ENCODE measurements at places on chromosomes 7 and 10. TPM values are rescaled to one million over a fixed set of nuclear protein-coding genes. Genes with fewer than 3 reads are reported as not detected.

The SLC18A3 gene
- total RNA-seq, result not detected

The SPAG6 gene
- not detected for total RNA-seq

The FGFR2 gene
- total RNA-seq, result 9.2 TPM

The LRRTM3 gene
- total RNA-seq, result under 0.01 TPM

The GFRA1 gene
- 0.46 TPM for total RNA-seq

The DENND11 gene
- total RNA-seq, result 6.8 TPM

The PHF14 gene
- total RNA-seq, result 24.9 TPM

The ODAD2 gene
- total RNA-seq, result 1.5 TPM

The GIMAP4 gene
- 0.59 TPM for total RNA-seq

The CAMK2B gene
- total RNA-seq, result not detected

The OR2A42 gene
- total RNA-seq, result under 0.01 TPM

The ARHGAP22 gene
- 31.8 TPM for total RNA-seq

The KIN gene
- total RNA-seq, result 7.7 TPM

The SLC26A5 gene
- total RNA-seq, result not detected

The ABCC2 gene
- total RNA-seq, result 0.89 TPM

The ZNF33A gene
- 14.3 TPM for total RNA-seq

The CNPY1 gene
- total RNA-seq, result not detected

The NPY gene
- total RNA-seq, result not detected

The HSPA12A gene
- 10.7 TPM for total RNA-seq

The NAT16 gene
- total RNA-seq, result not detected

The ASAH2 gene
- total RNA-seq, result 2.3 TPM

The SFTPA1 gene
- not detected for total RNA-seq

The GHRHR gene
- total RNA-seq, result not detected

The SFRP5 gene
- total RNA-seq, result not detected

The CFAP70 gene
- total RNA-seq, result 0.97 TPM

The DPCD gene
- total RNA-seq, result 44.2 TPM

The ANKRD30A gene
- total RNA-seq, result not detected

The OGDHL gene
- 0.14 TPM for total RNA-seq

The FOXI2 gene
- total RNA-seq, result not detected

The KLF14 gene
- total RNA-seq, result under 0.01 TPM

The MUC12 gene
- 0.60 TPM for total RNA-seq

The C10orf67 gene
- not detected for total RNA-seq

The LIPF gene
- total RNA-seq, result not detected

The GRM3 gene
- not detected for total RNA-seq

The TUBGCP2 gene
- total RNA-seq, result 64.4 TPM

The LRRC17 gene
- 69.2 TPM for total RNA-seq

The SMO gene
- 28.8 TPM for total RNA-seq
